Common myeloid progenitor, CD34-positive (primary cell): ENCODE measurements at places on chromosomes 2 and 18.

DNA sequence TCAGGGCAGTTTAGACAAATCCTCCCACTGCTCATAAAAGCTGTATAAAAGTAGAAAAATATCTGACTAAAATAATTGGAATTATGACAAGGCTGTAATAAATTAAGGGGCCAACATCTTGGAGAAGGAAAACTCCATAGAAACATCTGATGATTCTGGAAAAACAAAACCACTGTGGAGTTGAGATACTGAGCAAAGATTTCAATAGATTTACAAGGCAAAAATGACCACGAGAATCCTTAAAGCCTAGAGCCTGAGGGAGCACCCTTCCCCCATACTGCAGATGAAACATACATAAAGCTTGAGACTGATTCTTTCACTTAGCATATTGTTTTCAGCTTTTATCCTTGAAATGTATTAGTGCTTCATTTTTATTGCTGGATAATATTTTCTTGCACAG is 286.4 kb upstream of the MMADHC start:
- no peak for DNase-seq

DNA sequence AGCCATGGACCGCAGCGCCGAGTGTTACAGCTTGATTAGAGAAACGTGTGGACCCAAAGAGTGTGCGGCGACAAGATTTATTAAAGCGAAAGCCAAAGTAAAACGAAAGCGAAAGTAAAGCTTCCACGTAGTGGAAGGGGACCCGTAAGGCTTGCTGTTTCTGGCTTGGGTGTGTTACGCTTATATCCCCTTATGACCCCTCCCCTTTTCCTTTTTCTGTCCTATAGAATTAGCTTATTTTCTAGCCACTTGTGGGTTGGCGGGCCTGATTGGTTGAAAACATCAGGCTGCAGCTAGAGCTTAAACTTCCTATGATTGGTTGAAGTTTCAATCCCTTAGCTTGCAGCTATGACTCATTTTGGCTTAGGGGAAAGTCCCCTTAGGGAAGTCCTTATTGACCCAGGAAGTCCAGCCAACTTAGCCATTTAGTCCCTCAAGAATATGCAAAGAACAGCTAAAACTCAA is 969.7 kb downstream of the DCDC2C start:
- peak; percentile 62 for DNase-seq

GRCh38 chr18:1652018-1652417 is 747.3 kb downstream of the ADCYAP1 start:
- DNase-seq = no peak

- DNase-seq = no peak
Measured at GRCh38 chr2:42064417-42064942, 16.7 kb downstream of the PKDCC start.

DNA sequence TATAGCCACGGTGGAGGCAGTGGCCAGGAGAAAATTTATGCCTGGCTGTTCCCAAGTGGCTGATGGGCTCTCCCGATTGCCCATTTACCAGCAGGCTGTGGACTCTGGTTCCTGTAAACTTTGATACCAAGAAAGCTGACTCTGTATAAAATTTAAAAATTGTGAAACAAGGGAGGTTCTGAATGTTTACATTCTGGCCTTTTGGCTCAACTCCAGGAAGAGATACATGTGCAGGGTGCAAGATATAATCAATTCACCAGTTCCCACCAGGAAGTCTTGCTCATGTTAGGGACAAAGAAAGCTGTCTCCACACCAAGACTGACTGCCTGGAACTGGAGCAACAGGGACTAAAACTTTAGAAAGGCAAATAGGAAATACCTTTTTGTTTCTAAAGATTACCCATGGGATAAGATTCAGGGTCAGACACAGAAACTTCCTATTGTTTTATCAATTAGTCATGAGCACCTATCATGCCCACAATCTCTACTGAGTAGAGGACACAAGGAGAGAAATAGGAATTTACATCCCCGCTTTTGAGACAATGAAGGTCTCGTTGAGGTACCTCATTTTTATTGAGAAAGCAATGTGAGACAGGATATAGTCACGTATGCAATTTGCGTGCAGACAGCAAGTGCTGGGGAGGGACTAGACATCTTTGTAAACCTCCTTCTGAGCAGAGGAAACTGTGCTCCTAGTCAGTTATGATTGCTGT is 123.5 kb downstream of the LIPG start:
- no peak for DNase-seq
